Fibroblast of upper back skin (primary cell): ENCODE measurements at places on chromosomes 5 and 9.

GRCh38 chr5:83568186-83568585, 96.6 kb downstream of the VCAN start:
- DNase-seq: peak; percentile 95

GRCh38 chr5:149878371-149878770, 66.2 kb downstream of the PDE6A start:
- no peak for DNase-seq

DNA sequence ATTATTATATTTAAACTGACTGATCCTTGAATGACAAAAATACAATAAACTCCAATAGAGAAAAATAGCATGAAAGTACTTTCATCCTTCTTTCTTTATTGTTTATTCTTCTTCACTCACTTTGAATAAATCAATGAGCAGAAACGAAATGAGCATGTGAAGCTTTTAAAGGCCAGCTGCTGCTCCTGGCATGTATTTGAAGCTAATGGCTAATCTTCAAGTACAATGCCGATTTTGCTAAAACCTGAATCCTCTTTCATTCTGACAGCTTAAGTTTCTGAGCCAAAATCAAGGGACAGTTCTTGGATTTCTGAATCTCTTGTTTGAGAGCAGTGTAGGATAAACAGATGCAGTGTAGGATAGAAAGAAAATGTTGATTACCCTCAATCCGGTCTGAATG, 237.3 kb downstream of the CDH10 start:
- DNase-seq: no peak

GRCh38 chr5:75053304-75054133, 1.2 kb upstream of the GCNT4 start:
- DNase-seq: peak; percentile 69

- DNase-seq: no peak
Measured at GRCh38 chr5:179455320-179455719, 95.0 kb upstream of the RUFY1 start.

GRCh38 chr9:80555782-80556325, 984.1 kb downstream of the TLE4 start:
- DNase-seq: peak; percentile 5

- no peak for DNase-seq
Measured at GRCh38 chr9:70491426-70492318, 77.2 kb upstream of the KLF9 start.
